ENCODE measurements at places on chromosomes 16 and 17. TPM values are rescaled to one million over a fixed set of nuclear protein-coding genes. Genes with fewer than 3 reads are reported as not detected.

Gene ALOX12
- total RNA-seq, result 2.4 TPM

DNA sequence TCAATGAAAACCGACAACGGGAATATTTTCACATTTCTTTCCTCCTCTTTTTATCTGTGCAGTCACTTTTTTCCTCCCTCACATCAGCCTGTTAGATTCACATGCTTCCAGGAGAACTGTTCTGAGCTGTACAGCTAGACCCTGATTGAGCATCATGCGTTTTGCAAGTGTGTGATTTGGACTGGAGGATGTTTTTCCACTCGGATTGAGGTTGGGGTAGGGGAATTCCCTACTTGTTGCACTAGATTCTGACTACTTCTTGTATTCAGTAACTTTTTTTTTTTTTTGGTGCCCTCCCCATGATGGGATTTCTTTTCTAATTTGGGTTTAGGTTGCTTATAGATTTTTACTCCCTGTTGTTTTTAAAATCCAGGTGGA is 4.8 kb downstream of the MSI2 start:
- no peak for DNase-seq

DNA sequence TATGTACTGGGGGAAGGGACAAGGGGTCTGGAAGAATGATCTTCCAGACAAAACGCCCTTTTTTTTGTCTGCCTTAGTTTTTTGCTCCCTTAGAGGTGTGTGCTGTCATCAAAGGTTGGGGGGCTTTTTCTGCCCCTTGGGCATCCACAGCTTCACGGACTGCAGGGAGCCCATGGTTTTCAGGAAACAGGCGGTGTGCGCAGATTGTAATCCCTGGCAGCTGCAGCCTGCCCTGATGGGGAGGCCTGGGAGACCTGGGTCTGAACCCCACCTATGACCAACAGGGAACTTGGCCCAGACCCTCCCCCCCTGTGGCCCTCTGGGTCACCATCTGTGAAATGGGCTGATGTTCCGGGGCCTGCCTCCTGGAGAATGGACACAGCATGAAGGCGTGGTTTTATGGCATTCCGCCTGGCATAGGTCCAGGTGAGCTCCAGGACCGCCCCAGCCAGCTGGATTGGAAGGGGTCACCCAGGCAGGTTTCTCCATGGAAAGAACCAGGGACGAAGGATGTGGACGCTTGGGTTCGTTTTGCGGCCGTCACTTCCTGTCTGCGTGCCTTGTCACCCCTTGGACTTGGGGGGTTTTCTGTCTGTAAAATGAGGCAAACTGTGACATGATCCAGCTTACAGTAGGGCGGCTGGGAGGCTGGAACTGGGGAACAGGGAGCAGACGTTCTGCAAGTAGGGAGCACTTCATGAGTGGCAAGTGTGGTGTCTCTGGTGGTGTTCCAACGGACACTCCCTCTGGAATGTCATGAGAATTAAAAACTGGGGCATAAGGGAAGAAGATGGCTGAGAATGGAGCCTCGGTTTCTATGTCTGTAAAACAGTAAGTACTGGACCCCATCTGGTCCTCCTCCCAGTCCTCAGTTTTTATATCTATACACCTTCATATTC is 1.5 kb downstream of the CPNE2 start:
- no peak for DNase-seq

Gene TOM1L1
- 14.3 TPM for total RNA-seq

Gene NAGS
- total RNA-seq, result 0.92 TPM

DNA sequence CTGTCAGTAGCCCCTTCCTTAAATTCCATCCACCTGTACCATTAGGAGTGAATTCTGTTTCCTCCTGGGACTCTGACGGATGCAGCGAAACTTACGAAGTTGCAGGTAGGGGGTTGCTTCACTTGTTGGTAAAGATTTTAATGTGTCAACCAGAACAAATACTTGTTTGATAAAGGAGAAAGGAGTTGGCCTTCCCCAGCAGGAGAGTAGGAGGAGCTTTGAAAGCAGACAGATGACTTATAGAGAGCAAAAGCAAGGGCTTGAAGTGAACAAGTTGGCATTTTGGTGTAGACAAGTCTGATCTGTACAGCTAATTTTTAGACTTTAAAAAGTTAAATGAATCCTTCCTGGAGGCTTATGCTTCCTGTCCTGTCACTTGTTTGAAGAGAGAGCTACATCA is 38.1 kb upstream of the PMFBP1 start:
- DNase-seq, result no peak

- no peak for DNase-seq
Measured at GRCh38 chr17:7184091-7184488, 4.9 kb upstream of the ASGR1 start.

Gene CD300A
- 133 TPM for total RNA-seq

Gene EPN3
- not detected for total RNA-seq

- no peak for DNase-seq
Measured at GRCh38 chr17:77420804-77421629, 280.2 kb downstream of the SEC14L1 start.

DNA sequence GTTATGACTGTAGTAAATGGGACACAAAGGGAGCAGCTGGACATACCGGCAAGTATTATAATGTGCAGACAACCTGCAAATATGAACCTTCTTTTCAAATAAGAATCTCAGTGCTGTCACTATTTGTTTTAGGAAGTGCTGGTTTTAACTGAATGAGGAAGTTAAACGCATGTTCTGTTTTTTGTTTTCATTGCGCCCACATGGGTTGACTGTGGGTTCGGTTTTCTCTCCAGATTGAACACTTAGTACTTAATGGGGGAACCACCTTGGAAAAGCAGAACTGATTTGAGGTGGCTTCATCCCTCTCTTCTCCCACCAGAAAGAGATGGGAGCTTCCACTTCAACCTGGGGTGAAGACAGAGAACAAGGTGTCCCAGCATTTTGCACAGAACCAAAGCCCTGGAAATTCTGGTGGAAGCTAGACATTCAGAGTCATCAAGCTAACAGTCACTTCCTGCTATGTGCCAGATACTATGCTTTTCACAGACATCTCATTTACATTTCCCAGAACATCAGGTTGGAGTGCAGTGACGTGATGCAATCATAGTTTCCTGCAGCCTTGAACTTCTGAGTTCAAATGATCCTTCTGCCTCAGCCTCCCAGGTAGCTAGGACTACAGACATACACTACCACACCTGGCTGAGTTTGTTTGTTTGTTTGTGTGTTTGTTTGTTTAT is 149.8 kb downstream of the CDH13 start:
- DNase-seq, result no peak

- no peak for DNase-seq
Measured at GRCh38 chr16:12546918-12547607, 256.6 kb downstream of the CPPED1 start.

- DNase-seq, result no peak
Measured at GRCh38 chr16:54121539-54122295, 164.9 kb downstream of the IRX3 start.

DNA sequence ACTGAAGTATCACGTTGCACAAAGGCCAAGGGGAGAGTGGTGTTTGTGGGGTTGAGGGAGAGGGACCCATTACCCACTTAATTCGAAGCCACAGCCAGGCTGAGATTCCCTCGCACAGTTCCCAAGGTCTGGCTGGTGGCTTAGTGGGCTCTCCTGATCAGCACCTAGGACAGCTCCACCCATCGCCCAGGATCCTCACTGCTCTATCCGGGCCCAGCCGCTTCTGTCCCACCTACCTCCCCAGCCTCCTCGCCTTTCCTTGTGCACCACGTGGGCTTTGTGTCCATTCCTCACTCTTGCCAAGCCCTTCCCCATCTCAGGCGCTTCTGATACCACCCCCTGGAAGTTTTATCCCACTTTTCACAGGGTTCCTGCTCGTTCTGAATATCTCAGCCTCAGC is 163.5 kb downstream of the CCT6B start:
- DNase-seq, result no peak

Gene ATP1B2
- total RNA-seq, result 9.9 TPM

- peak; percentile 95 for DNase-seq
Measured at GRCh38 chr17:4739122-4740024, at the start of the genes CXCL16 and ZMYND15. Gene CXCL16, minus strand, starts transcription at chr17:4739928. Its CDS starts 589 bp downstream, at chr17:4739339. Gene ZMYND15, plus strand, starts transcription at chr17:4739833. Its CDS starts 716 bp downstream, at chr17:4740549.

Gene RASL10B
- 0.74 TPM for total RNA-seq

DNA sequence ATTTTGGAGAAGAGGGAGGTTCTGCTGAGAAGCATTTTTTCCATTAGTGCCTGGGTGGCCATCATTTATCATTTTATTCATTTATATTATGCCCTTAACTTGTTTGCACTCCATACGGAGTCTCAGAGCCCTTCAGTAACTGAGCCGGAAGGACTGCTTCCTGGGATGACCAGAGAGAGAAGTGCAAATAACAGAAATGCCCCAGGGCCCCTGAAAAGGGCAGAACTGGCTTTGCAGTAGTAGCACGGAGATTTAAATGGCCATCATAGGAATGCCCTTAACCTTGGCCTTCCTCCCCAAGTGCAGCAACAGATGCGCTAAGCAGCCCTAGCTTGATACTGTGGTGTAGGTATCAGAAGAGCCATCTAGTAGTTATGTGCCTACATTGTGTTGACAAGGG is 58.5 kb downstream of the NUP93 start:
- no peak for DNase-seq

DNA sequence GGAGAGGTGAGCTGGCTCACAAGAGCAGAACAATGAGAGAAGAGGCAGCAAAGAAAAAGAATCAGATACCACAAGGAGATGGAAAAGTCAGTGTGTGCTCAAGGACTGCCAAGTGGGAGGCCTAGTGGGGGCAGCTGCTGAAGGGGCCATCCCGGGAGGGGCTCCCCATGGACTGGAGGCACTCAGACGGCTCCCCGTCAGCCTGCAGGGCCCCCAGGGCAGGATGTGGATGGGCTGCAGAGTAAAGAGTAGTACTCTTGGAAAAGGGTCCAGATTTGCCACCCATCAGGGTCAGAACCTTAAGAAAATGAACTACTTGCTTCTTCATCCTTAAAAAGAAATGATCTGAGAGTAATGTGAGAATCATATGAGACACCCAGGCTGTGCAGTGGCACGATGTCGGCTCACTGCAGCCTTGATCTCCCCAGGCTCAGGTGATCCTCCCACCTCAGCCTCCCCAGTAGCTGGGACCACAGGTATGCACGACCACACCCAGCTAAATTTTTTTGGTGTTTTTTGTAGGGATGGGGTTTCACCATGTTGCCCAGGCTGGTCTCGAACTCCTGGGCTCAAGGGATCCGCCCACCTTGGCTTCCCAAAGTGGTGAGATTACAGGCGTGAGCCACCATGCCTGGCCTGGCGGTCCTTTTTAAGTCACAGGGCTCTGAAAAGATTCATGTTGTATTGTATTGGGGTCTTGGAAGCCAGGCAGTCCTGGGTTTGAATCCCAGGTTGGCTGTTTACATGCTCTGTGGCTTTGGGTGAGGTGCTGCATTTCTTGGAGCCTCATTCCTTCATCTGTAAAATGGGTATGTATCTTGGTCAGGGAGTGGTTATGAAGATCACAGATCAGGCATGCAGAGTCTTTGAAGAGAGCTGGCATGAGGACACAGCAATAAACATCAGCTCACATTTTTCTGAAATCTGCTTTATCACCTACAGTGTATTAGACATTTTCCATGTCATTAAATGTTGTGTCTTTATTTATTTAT is 15.1 kb downstream of the ACSF2 start:
- no peak for DNase-seq

- no peak for DNase-seq
Measured at GRCh38 chr17:33517746-33518145, 224.7 kb upstream of the ASIC2 start.

Gene CIBAR2
- total RNA-seq, result not detected

Gene ADAMTS18
- total RNA-seq, result not detected

GRCh38 chr17:43025290-43025657 is 243 bp downstream of the RND2 start:
- DNase-seq, result no peak

DNA sequence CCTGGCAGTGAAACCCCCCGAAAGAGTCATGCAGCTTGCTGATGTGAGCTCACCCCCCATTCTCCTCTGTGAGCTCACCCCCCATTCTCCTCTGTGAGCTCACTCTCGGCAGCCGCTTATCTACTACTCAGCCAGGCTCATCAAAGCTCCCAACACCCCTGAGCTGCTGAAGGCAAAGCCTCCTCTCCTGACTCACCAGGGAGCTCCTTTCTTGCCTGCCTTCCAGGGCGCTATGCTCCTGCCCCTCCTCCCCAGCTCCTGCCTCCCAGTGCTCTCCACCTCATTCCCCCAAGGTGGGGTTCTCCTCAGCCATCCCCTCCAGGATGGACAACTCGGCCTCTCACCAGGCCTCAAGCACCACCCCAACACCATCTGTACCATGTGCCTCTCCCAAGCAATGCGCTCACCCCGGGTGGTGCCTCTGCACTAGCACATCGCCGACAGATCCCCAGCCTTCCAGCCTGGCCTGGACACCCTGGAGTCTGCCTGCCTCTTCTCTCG is 27.7 kb upstream of the FAAP100 start:
- DNase-seq, result no peak

- no peak for DNase-seq
Measured at GRCh38 chr16:50781043-50781442, 39.2 kb downstream of the CYLD start.

Gene C16orf86
- total RNA-seq, result 7.5 TPM

Gene THOC6
- 24.3 TPM for total RNA-seq

DNA sequence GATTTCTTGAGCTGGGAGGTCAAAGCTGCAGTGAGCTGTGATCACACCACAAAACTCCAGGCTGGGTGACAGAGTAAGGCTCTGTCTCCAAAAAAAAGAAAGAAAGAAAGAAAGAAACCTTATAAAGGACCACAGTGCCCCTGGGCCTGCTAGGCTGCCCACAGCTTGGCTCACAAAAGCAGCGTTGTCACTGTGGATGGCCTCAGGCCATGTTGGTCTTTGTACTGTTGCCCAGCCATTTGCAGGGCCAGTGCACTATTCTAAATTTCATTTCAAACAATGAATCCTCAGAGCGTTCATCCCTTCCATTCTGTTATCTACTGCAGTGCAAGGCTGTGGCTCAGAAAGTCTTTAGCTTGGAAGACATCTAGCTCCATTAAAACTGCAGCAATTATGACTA is 208.4 kb downstream of the SLC39A11 start:
- no peak for DNase-seq

DNA sequence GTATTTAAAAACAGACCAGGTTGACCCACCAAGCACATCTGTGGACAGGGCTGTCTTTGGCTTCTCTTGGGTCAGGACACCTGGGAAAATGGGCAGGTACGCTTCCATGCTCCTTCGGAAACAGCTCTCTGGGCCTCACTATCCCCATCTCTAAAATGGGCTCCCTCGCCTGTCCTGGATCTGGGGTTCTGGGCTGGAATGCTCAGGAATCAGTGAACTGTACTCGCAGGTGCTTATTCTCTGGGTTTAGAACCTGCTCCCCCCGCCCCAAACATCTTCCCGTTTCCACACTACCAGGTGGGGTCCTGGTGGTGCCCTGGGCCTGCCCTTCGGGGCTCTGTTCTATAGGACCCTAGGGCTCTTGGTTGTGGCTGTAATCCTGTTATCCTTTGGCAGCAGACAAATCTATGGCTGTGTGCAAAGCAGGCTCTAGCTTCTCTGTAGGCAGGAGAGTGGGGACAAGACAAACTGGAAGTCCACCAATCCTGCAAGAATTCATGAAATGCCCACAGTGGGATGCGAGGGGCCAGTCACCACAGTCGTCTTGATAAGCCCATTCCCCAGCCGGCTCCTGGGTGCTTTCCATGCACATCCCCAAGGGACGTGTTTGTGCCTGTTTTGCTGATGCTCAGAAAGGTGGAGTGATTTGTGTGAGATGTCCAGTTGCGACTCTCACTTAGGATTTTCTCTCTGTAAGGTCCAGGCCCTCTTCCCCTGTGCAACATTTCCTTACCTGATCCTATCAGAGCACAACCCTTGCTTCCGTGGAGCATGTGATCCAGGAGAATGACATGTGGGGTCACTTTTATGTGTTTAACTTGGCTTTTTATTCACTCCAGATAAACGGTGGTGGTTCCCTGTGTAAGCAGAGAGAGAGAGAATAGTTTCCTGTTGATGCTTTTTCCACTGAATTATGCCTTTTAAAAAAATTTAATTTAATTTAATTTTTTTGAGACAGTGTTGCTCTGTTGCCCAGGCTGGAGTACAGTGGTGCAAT is 37.2 kb downstream of the HAPSTR1 start:
- DNase-seq, result no peak
